Stimulated activated CD4-positive, alpha-beta T cell treated with anti-CD3 and anti-CD28 coated beads, TNF-alpha, amount 100 ng/mL, for 24 hours (primary cell): ENCODE measurements at places on chromosomes 13 and 19.

DNA sequence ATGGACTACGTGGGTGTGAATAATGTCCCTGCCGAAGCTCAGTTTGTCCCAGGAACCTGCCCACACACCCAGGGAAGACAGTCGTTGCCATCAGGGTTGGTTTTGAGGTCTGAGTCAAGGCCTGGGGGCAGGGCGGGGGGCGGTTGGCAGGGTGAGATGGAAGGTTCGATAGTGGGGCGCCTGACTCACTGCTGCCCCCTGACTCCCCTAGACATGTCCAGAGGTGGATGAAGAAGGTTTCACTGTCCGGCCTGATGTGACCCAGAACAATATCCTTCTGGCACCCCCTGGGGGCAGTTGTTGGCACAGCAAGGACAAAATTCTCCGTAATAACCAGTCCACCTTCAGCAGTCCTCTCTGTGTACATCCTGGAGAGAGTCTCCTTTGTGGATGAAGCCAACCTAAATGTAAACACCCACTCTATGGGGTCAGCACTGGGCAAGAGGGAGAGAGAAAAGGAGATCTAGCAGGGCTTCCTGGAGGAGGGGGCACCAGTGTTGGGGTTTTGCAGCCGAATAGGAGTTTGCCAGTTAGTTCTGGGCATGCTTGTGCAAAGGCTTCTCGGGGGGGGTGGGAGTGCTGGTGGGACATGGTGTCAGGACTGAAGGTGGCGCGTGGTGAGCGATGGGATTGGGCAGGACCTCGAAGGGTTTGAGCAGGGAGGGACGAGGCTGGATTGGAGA lies 19.6 kb upstream of the B3GNT3 start:
- DNase-seq, result no peak

- DNase-seq, result no peak
Measured at GRCh38 chr13:29050719-29051118, 230.6 kb downstream of the MTUS2 start.

- DNase-seq, result no peak
Measured at GRCh38 chr19:35379992-35380391, 9.1 kb downstream of the GPR42 start.

DNA sequence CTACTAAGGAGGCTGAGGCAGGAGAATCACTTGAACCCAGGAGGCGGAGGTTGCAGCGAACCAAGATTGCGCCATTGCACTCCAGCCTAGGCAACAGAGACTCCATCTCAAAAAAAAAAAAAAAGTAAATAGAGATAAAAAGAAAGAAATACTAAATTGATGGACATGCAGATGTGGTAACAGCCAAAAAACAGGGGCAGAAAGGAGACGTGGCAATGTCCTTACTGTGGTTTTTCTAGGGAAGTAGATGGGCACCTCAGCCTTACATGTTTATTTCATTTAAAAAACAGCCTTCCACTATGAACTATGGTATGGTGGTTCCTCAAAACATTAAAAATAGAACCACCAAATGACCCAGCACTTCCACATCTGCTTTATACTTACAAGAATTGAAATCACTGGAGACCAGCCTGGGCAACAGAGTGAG lies 6.5 kb upstream of the EIF3G start:
- no peak for DNase-seq

DNA sequence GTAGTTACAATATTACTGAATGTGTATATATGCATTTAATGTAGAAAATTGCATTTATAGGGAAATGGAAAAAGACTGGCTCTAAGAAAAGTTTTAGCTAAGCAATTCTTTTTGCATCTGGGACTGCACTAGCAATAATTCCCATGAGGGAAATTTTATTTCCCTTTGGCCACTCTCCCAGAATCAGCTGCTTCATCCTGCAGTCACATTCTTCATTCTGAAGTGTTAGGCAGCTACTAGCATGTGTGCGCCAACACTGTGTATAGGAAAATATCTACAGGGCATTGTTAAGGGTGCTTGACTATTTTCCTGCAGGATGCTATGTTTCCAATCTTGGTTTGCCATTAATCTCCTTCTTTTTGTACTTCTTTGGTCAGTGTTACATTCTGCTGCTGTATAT lies 312.8 kb upstream of the PCDH20 start:
- DNase-seq, result no peak

DNA sequence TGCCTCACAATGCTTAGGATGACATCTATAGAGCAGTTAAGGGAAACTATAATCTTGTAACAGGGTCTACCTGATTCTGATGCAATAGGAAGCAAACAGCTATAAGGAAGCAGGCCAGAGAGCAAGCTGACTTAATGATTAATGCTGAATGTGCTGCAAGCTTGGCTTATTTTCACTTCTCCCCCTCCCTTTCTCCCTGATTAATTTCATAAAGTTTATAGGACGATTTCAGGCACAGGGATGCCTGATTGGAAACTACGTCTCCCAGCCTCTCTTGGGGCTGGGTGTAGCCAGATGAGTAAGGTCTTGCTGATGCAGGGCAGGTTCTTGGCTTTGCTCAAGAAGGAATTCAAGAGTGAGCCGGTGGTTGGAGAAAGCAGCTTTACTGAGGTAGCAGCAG lies 82.8 kb upstream of the MRI1 start:
- no peak for DNase-seq

DNA sequence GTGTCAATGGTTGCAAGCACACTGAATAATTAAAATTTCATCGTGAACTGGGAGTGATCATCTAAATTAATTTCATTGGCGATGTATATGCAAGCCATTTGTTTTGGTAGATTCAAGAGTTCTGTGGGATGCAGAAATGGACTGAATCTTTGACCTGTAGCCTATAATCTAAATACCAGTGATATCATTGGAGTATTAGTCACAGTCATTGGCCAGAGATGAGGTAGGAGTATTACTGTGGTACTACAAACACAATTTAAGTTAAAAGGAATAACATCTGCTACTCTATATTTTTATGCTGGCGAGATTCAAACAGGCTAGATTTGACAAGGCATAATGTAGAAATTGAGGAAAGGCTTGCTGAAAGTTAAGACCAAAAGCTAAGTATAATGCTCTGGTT lies 14.0 kb downstream of the FRY start:
- no peak for DNase-seq

DNA sequence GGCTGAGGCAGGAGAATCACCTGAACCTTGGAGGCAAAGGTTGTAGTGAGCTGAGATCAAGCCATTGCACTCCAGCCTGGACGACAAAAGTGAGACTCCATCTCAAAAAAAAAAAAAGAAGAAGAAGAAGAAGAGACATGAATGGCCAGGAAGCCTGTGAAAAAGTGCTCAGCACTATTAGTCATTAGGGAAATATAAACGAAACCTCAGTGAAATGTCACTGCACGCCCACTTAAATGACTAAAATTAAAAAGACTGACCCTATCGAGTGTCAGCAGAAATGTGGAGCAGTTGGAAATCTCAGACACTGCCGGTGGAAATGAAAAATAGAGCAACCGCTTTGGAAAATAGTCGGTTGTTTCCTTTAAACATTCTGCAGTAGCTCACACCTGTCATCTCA lies 5.5 kb upstream of the TYROBP start:
- no peak for DNase-seq

DNA sequence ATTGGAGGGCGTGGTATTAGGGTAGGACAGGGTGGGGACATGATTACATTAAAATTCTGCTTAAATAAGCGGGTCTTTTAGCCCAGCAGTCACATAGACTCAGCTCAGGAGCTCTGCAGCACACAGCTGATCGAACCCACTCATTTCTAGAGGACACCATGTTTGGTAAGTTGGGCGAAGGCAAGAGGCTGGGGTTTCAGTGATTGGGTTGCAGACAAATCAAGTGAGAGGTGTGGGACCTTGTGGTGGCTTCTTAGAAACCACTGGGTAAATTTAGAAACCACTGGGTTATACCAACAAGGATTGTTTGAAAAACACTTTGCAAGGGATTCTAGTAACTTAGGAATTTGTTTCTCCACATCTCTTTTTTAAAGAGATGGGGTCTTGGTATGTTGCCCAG lies at the start of gene LEUTX:
Gene LEUTX, plus strand, starts transcription at position 92 of the 400 bp plus-strand sequence. Its CDS starts 67 bp downstream, at position 159.
- DNase-seq, result no peak

GRCh38 chr19:18606281-18607225 lies at the start of gene CRLF1:
Gene CRLF1, minus strand, starts transcription at chr19:18606799. Its CDS starts 143 bp downstream, at chr19:18606656.
- DNase-seq, result no peak

DNA sequence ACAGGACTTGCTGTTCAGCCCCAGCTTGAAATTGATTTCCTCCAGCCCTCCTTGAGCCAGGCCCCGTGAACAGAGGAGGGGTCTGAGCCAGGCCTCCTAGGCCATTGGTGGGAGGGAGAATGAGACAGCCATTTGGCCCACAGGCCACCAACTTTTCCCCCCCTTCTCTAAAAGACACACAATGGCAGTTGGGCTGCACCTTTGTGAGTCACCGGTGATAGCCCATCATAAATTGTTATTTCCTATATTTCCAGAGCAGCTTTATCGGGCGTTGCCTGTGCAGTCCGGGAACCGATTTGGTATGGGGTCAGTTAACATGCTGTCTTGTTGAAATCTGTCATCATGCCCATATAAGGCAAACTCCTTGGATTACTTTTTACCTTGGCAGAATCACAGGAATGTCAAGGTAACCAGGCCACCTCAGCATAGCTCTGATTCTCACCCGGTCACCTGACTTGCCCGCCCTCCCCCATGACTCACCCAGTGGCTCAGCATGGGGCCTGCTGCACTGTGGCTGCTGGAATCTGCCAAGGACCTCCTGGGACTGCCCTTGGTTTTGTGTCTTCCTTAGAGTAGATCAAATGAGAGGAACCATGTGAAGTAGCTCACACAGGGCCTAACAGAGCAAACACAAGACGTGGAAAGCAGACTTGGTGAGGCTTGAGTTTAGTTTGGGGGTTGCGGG lies 36.1 kb downstream of the ACTN4 start:
- no peak for DNase-seq

- DNase-seq, result no peak
Measured at GRCh38 chr13:67557642-67558241, 327.6 kb upstream of the PCDH9 start.

DNA sequence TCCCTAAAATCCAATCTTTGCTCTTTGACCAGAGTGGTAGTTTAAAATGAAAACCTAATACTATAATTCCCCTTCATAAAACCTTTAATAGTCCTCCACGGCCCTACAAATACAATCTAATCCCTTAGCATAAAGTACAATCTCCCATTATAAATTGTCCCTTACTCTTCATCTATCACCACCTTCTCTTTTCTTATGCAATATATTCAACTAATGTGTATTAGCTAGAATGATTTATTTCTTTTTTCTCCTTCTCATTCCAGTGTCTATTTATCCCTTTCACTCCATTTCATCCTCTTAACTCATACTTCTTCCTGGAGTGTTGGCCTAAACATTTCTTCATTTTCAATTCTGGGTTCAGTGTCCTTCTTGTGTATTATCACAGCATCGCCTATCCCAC lies 872.1 kb upstream of the PCDH20 start:
- DNase-seq, result no peak

DNA sequence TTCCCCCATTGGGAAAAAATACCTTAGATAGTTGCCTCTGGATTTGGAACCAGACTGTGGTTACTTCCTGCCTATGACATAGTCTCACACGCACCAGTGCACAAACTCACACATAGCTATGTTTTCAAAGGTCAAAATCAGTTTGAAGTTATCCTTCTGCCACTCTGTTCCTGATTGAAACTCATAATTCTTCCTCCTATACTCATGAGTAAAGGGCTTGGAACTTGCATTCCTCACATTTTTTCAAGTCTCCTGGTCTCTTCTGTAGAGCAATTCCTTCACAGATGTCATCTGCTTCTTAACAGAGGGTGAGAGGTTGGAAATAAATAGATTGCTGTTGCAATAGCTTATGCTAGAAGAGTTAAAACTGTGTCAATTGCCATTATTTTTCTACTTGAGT lies 18.6 kb upstream of the POSTN start:
- no peak for DNase-seq

DNA sequence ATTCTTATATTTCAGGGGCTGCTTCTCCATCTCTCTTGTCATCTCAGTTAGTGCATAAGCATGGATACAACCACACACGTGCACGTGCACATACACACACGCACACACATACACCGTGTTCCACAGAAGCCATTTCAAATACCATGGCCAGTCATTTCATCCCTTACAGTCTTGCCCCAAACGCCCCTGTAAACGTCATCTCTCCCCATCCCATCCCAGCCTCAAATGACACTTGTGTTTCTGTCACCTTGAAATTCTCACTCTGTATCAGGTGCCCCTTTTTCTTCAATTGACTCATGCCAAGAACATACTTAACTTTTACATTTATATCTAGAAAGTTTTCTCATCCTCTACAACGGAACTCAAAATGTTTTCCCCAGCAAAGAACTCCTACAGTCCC lies 220.5 kb downstream of the IRS2 start:
- DNase-seq, result no peak

DNA sequence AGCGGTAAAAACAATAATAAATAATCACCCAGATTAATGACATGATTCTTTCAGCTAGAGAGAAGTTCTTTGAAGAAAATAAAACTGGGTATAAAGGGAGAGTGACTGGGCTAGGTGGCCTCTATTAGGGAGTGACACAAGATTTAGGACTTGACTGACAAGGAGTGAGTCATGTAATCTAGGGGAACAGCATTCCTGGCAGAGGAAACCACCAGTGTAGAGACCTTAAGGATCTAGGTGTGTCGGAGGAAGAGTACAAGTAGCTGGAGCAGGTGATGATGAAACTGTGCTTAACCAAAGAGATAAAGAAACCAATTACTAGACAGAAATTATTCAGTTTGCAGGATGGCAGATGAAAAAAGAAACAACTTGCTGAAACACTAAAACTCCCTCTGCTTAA lies 248.0 kb downstream of the RFC3 start:
- DNase-seq, result no peak

DNA sequence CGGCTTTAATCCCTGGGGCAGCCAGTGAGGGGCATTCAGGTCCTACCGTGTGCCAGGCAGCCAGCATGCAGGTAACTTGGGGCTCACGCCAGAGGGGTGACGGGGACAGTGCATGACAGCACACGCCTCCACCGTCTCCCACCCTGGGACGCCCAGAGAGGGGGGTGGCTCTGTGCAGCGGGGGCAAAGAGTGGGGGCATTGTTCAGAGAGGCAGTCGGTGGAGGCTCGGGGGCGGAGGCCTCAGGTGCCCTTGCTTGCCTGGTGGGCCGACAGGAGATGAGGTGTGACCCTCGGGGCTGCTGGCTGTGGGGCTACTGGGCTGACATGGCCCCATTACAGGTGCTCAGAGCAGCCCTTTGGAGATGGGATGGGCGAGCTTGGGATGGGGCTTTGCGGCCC lies 18.4 kb downstream of the PLIN4 start:
- no peak for DNase-seq
